ENCODE measurements at places on chromosomes 2 and 18.
A peak's percentile ranks its signal among the peaks of the same experiment; 100 is the strongest.

DNA sequence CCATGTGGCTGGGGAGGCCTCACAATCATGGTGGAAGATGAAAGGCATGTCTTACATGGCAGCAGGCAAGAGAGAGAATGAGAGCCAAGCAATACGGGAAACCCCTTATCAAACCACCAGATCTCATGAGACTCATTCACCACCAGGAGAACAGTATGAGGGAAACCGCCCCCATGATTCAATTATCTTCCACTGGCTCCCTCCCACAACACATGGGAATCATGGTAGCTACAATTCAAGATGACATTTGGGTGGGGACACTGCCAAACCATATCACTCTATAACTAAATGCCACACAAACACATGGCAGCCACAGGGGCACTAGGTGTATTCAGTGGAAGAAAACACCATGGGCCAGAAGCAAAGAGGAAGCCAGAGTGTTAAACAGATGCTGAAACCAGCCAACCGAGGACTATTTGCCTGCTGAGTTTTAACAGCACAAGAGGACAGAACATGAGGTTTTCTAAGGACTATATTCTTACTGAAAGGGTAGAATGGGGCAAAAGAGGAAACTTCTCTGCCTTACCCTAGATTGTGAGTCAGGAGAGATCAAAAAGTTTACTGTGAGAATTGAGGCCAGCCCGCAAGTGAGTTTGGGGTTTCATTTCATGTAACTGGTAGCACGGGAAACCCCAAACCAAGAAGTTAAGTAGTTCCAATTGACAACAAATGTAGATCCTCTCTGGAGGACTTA is 49.2 kb downstream of the SIGLEC15 start:
- DNase-seq = no peak

- no peak for DNase-seq
Measured at GRCh38 chr18:11387880-11388279, 221.5 kb upstream of the SLC35G4 start.

DNA sequence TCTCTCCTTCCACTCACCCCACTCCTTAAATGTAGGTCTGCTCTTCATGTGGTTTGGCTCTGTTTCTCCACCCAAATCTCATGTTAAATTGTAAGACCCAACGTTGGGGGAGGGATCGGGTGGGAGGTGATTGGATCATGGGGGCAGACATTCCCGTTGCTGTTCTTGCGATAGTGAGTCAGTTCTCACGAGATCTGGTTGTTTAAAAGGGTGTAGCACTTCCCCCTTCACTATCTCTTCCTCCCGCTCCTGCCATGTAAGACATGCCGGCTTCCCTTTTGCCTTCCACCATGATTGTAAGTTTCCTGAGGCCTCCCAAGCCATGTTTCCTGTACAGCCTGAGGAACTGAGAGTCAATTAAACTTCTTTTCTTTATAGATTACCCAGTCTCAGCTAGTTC is 1044.5 kb upstream of the POU3F3 start:
- no peak for DNase-seq

DNA sequence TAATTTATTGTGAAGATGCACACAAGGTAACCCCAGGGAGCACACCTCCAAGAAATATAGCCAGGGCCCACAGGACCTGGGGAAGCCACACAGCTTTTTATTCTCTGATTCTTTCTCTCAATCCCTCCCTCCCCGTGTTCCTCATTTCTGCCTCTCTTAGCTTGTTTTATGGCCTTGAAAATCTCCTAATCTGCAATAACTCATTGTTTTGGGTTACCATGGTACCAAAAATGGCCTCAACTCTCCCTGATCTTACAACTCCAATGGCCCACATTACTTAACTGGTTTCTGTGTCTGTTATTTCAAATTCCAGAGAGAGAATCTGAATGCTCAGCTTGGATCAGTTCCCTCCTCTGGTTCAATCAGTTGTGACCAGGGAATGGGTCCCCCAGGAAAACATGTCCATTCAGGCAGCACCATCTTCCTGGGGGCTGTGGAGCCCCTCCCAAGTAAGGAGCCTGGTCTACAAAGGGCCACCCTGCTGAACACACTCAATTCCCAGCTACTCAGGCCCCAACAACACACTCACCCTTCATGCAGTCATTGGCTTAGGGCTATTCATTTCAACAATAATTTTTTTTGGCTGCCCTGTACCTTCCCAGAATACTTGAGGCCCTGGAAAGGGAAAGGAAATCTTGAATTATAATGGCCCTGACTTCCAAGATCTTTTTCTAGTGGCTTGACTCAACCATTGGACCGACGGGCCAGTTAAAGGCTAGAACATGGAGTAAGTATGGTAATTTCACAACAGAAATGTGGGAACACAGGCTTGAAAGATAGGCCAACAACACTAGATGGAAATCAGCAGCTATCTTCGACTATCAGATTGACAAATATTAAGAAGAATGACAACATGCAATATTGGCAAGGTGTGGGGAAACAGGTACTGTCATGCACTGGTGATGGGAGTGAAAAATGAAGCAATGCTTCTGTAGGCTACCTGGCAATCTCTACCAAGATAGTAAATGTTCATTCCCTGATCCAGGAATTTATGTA is 41.6 kb upstream of the ST3GAL5 start:
- no peak for DNase-seq

DNA sequence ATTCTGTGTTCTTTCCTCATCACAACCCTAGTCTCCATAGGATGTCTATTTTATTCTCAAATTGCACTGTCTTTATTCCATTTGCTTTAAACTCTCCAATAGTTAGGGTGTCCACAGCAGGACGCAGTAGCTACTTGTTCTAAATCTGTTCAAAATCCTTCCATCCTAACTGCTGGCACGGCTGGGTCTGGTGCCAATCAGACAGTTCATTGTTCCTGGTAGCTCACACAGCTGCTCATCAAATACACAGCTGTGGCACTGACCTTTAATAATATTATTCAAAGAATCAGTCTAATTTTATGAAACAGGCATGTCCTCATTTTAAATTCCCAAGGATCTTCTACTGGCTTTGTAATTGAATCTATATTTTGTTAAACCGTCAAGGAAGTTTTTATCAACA is 59.7 kb upstream of the TMEFF2 start:
- no peak for DNase-seq

DNA sequence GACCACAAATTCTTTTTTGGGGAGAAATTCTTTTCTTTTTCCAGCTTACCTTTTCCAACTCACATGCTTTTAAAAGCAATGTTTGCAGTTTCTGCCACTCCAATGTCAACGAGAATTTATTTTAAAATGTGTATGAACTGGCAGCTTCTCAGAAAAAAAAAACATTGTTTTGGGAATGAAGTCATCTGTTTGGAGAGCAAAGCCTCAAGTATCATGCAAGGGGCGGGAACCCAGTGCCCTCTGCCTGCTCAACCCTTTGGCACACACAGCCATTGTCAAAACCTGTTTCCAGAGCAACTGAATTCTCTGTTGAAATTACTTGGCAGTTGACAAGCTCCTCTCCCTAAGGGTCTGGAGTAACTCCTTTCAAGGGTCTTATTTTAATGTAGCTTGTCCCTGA is 128.5 kb downstream of the QPCT start:
- peak; percentile 33 for DNase-seq

- DNase-seq = no peak
Measured at GRCh38 chr2:77567723-77568122, 45.5 kb upstream of the LRRTM4 start.

DNA sequence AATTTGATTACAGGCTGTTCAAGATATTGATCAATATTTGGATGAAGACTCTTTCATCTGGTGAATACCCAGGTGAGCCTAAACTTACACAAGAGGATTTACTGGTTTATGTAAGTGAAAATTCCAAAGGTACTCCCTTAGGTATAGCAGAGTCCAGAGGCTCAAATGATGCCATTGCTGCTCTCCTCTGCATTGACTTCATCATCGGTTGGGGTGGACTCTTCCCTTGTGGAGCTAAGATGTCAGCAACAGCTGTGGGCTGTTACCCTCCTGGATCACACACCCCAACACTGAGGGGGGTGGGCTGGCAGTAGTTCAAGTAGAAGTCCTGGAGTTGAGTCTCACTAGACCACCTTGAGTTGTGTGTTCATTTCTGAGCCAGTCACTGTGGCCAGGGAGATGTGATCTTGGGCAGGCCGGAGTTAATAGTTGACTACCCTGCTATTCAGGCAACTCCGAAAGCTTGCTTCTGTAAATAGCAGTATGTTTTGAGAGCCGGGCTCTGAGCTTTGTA is 236.9 kb downstream of the PTPRM start:
- DNase-seq = no peak

GRCh38 chr2:128701418-128701817 is 382.8 kb upstream of the HS6ST1 start:
- no peak for DNase-seq

GRCh38 chr2:207749873-207750272 is 19.8 kb downstream of the FZD5 start:
- no peak for DNase-seq

- DNase-seq = no peak
Measured at GRCh38 chr18:73707035-73707434, 440.6 kb downstream of the FBXO15 start.

GRCh38 chr2:231642631-231643494 is 50.2 kb downstream of the TEX44 start:
- DNase-seq = peak; percentile 96

GRCh38 chr18:42141439-42141838 is 186.4 kb downstream of the PIK3C3 start:
- no peak for DNase-seq

GRCh38 chr2:119724656-119725485 is 34.9 kb upstream of the PTPN4 start:
- DNase-seq = no peak

All from epithelial cell of prostate (primary cell).